Cortex of kidney (tissue), 1 donor: ENCODE measurements at places on chromosomes 7 and 10.

- DNase-seq = no peak
Observed at GRCh38 chr7:27262121-27262520, 19.5 kb downstream of the EVX1 start.

DNA sequence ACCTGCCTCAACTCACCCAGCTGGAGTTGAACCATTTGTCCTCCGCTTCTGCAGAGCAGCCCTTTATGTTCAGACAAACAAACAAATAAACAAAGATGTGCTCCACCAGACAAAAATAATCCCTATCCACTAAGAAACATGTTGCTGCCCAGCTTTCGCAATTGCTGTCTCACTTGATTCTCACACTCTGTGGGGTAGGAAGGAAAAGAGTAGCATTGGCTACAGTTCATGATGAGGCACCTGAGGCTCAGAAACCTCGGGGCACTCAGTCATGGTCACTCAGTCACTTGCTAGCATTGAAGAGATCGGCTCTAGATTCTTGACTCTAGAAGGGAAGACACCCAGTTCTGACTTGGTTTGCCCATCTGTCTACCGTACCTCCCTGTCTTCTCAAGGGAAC lies 88.0 kb upstream of the ZMIZ1 start:
- no peak for DNase-seq

- no peak for DNase-seq
Observed at GRCh38 chr7:118286131-118286530, 61.6 kb downstream of the ANKRD7 start.

DNA sequence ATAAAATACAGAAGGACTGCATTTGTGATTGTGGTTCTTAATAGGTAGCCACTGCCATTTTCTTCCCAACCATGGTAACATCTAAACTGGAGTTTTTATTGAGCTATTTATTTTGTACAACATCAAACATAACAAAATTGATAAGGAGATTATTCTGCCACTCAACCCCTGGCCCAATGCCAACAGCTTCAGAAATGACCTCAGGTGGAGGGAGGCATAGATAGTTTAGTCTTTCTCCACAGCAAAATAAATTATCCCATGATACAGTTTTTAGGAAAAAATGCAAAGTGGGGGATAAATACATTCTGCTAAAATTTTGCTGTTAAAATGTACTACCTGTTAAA lies 57.6 kb downstream of the LRRTM3 start:
- DNase-seq = no peak

DNA sequence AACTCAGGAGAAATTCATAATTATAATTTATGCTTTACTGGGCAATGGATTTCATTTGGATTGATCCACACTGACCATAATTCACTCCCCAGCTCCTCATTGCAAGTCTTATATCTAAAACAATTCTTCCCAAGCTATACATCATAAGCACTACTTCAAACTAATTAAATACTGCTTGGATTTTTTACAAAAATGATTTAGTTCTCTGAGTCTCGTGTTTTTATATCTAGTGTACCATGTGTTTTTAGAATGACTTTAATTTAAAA lies 443.8 kb downstream of the GPAM start:
- no peak for DNase-seq

DNA sequence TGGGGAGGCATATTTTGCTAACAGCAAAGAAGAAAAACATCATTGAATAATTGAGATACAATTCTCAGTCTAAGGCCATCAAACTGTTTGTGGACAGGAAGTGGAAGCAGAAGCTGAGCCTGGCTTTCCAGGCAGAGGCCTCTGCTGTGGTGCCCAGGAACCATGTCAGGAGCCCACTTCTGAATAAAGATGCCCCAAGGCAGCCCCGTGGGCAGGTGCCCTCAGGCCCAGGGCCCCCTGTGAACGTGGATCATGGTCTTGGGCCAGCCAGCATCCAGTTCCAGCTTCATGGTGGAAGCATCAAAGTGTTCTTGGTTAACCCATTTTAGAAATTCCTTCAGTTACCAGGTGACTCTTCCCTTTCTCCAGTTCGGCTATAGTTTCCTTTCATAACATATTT lies 346.8 kb downstream of the PTPRN2 start:
- DNase-seq = no peak

DNA sequence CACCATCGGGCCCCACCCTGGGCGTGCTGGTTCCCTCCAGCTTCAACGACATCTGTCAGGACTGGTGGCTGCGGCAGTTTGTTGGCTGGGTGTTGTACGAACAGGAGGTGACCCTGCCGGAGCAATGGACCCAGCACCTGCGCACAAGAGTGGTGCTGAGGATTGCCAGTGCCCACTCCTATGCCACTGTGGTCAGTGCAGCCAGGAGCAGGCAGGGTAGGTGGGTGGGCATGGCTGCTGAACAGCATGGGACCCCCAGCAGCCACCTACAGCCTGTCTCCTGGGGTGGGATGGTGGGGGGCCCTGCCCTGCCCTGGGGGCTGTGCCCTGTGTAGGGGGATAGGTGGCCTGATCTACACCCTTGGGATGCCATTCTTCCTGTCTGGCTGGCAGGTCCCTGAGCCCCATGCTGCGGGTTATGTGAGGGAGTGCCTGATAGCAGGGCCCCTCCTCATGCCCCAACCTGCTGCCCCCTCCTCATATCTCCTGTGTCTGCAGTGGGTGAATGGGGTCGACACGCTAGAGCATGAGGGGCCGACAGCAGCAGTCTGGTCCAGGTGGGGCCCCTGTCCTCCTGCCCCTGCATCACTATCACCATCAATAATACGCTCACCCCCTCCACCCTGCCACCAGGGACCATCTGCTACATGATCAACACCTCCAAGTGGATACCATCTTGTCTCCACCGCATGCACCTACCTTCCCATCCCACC lies 56.9 kb downstream of the ZNF727 start:
- no peak for DNase-seq

- DNase-seq = no peak
Observed at GRCh38 chr10:47388879-47389278, 4.8 kb upstream of the ZNF488 start.

GRCh38 chr7:51647486-51647885 lies 330.9 kb upstream of the COBL start:
- DNase-seq = no peak

- no peak for DNase-seq
Observed at GRCh38 chr7:158008267-158008666, 579.4 kb downstream of the PTPRN2 start.

- no peak for DNase-seq
Observed at GRCh38 chr7:75854233-75854632, 24.6 kb upstream of the RHBDD2 start.

DNA sequence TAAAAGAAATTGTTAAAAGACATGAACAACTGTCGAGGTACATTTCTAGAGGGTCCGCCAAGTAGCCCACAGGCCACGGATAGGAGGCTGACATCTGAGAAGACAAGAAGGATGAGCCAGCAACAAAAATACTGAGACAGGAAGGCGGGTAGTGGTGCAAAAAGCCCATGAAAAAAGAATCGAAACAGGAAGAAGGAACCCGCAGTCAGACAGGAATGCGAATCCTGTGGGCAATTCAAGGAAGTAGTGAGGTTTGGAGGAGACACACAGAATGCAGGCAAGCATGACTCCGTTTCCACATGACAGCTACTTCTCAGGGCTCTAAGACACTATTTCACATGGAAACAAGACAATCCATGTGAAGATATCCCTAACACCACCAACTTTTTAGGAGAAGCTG lies 125.2 kb downstream of the DOCK4 start:
- no peak for DNase-seq

- no peak for DNase-seq
Observed at GRCh38 chr7:27359181-27360125, 116.9 kb downstream of the EVX1 start.

GRCh38 chr10:123909426-123909825 lies 17.8 kb upstream of the CPXM2 start:
- DNase-seq = no peak

DNA sequence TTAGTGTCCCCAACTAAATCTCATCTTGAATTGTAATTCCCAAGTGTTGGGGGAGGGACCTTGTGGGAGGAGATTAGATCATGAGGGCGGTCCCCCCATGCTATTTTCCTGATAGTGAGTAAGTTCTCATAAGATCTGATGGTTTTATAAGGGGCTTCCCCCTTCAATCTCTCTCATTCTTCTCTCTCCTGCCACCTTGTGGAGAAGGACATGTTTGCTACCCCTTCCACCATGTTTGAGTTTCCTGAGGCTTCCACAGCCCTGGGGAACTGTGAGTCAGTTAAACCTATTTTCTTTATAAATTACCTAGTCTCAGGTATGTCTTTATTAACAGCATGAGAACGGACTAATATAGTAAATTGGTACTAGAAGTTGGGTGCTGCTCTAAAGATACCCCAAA lies 365.6 kb downstream of the ANKRD7 start:
- DNase-seq = no peak

GRCh38 chr10:44991571-44991970 lies 9.2 kb upstream of the ZNF22 start:
- DNase-seq = no peak

DNA sequence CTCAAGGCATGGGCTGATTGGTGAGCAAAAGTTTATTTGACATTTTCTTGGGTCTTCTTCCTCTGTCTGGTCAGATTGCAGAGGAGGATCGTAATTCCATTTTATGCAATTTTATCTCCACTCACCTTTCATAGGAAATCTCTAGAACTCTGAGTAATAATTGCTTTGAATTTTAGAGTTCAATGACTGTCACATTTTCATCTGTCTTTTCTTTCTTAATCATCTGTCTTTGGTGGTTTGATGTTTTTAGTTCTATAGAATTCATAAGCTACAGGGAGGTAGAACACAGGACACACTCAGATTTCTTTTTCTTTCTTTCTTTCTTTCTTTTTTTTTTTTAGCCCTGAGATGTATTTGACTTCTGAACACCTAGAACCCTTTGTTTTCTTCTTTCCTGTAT lies 11.6 kb downstream of the GATA3 start:
- DNase-seq = no peak

GRCh38 chr10:104322416-104322782 lies 15.9 kb downstream of the ITPRIP start:
- DNase-seq = no peak

DNA sequence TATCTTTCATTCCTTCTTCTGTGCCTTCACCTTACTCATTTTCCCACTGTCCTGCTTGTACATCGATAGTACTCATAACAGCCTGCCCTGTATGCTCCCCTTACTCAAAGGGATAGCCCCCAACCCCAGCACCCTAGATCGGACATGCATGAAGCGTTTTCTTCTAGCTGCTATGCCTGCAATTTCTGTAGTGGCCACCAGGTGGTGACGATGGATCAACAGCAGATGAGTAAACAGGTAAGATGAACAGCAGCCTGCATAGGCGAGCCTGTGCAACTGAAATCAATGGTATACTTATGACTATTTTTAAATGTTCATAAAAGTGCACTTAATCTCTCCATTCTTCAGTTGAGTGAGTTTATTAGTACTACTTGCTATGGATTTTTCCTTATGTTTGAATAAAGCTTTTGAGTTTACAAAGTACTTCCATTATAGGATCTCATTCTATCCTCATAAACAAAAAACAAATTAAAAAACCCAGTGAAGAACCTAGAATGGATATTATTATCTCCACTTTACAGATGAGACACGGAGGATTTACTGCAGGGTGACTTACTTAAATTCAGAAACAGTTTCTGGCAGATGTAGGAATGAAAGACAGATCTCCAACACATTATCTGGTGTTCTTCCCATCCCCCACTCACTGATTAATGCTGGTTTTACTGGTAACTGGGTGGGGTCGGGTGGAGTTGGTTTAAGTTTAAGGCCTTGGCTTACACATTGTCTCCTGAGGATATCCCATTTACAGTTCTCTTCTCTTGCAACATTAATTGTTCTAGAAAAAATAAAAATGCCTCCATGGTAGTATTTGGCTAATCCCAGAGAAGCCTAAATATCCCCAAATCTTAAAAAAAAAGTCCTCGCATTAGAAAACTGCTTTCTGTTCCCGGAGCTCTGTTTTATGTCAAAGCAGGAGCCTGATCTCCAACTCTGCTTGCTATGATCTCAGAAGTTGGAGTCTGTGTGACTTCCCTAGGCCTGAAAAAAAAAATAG lies 222.1 kb downstream of the GLI3 start:
- DNase-seq = no peak

- DNase-seq = no peak
Observed at GRCh38 chr7:70500261-70500660, 631.7 kb upstream of the GALNT17 start.

DNA sequence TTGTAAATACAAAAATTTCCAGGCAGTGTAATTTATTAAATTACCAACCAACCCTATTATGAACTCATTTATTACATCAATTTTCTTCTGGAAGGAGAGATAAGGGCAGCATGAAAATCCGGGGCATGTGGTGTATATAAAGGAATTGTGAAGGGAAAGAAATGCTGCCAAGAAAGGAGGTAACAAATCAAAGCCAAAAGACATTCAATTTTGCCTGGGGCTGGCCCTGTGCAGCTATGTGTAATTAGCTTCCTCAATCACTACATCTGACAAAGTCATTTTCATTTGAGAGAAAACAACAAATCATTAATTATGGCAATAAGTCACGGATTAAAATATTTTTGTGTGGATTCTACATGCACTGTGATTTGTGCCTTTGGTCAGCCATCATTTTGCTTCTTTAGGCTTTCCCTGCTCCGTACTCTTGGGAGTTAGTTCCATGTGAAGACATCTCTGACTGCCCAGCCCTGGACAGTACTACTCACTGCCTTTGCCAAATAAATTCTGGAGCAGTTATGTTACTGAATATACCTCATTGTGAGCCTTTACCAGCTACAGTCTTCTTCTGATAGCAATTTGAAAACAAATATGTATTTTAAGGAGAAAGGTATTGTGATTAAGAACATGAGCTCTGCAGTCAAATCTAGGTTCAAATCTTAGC lies 191.7 kb downstream of the RELN start:
- no peak for DNase-seq

- DNase-seq = no peak
Observed at GRCh38 chr10:72030762-72031543, 57.4 kb downstream of the SPOCK2 start.

DNA sequence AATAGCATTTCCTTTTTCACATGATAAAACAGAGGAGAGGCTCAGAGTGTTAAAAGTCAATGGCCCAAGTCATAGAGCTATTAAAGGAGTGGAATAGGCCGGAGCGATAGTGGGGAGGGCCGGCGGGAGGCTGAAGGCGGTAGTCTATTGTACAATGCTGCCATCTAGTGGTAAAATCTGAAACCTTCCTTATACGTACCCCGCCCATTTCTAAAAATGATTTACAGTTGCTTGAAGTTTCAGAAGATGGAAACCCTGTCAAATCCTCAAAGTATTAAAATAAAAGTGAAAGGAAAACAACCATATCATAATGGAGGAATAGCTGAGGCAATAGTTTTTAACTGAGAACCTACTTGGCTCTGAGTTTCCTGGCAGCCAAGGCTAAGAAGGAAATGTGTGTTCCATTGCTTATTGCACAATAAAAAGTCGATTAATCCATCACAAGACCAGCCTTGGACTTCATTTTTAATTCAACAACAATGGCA lies 209.1 kb downstream of the CCSER2 start:
- DNase-seq = no peak
